Forelimb muscle (tissue), 1 donor: ENCODE measurements at places on chromosomes 13 and 19.

- DNase-seq, result no peak
Measured at GRCh38 chr19:343941-344624, 513 bp downstream of the MIER2 start.

DNA sequence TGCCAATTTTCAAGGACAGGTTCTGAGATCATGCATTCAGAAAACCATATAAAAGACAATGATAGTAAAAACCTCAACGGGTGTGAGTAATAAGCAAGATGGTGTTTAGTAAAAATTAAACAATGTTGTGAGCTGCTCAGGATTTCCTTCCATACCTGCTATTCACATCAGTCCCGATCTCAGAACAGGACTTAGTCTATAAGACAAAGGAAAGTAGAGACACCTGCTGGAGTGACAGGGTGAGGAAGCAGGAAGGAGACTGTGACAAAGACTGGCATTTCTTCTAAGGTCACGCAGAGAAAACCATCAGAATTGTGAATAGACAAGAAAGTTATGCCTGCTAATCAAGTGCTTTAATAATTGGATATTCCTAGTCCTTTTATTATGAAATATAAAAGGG is 648.0 kb downstream of the DACH1 start:
- no peak for DNase-seq

- no peak for DNase-seq
Measured at GRCh38 chr13:82506805-82507414, 1375.4 kb downstream of the SLITRK1 start.

- no peak for DNase-seq
Measured at GRCh38 chr13:51818781-51819511, 15.0 kb upstream of the DHRS12 start.

GRCh38 chr19:46901701-46902401 is 41.1 kb downstream of the ARHGAP35 start:
- no peak for DNase-seq
